ENCODE measurements at places on chromosomes 7 and 10.

DNA sequence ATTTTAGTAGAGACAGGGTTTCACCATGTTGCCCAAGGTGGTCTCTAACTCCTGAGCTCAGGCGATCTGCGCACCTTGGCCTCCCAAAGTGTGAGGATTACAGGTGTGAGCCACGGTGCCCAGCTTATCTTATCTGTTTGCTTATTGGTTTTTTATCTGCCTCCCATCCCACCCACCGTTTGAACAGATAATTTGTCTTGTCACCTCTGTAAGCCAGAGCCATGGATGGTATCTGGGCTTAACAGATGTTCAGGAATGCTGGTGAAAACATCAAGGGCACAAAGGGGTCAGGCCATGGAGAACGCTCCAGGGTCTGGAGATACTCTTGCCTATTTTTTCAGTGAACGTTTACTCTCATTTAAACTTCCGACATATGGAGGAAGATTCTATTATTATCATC is 12.0 kb upstream of the NDST2 start:
- no peak for DNase-seq

DNA sequence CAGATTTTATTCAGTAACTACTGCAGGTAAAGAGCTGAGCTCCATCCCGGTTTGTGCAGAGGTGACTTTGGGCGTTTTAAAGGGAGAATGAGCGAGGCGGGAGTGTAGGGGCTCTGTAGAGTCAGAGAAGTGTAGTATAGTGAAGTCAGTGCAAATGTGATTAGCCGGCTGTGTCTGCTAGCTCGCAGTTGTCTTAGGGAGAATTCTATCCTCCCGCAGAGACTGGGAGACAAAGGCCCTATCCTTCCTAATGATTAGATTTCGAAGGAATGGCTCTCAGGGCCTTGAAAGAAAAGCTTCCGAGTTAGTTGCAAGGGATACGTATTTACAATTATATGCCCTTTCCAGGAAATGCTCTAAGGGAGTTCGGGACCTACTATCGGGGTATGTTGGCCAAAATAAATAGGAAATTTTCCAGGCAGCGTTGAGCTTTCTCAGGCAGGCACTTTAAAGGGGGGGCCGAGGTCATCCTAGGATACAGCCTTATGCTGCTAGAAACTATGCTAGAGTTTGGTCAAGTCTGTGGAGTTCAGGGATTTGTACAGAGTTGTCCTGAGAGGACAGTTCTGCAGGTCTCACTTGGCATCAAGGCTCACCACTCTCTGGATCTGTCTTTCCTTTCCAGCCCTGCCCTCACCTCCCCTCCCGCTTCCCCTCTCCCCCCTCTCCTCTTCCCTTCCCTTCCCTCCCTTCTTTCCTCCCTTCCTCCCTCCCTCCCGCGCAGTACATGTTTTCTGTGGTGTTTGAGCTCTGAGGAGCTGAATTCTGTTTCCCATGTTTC is 825 bp downstream of the MRPL32 start:
- DNase-seq, result no peak

GRCh38 chr10:49595003-49595712 is 15.0 kb upstream of the SLC18A3 start:
- DNase-seq, result no peak

DNA sequence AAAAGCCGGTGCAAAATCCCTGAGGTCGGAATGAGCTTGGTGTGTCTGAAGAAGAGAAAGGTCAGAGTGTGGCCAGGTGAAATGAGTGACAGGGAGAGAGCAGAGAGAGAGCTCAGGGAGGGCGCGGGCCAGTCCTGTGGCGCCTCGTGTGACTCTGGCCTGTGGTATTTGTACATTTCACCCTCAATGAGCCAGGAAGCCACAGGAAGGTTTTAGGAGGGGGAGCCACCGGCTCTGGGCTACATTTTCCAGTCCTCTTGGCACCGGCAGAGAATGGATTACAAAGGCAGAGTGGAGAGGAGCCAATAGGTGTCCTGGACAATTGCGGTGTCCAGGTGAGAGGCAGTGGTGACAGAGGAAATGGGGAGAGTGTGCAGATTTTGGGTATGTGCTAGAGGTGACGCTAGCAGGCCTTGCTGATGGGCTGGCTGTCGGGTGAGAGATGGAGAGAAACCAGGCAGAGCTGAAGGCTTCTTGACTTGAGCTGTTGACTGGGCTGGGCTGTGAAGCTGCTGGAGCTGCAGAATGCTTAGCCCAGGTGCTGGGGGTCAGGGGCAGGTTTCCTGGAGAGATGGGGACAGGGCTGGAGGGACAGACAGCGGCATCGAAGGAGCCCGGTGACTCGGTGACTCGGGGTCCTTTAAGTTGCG is 38.1 kb downstream of the COL13A1 start:
- no peak for DNase-seq

- DNase-seq, result no peak
These were observed 26.3 kb upstream of the OSBPL3 start for GRCh38 chr7:25006276-25006675.

DNA sequence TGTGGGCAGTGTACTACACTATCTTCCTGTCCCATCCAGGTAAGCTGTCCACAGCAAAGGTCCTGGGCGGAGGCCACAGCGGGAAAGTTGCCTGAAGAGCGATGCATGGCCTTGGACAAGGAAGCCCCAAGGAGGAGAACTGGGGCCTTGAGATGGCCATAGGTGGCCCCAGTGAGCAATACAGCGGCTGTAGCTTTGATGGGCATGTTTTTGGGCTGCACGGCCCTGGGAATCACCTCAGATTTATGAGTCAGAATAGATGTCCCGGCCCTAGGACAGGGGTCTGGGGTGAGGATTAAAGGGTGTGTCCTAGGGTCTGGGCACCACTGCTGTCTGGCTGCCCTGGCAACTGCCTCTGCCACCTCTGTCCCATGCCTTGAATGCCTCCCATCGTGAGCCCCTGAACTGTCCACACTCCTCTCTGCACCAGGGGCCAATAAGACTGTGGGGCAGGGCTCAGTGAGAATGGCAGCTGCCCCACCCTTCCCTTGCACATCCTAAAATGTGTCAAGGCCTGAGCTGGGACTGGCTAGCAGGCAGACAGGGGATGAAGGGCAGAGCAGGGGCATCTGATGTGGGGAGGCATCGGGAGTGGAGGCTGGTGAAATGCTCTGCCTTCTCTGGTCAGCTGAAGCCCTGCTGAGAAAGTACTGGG is 9.4 kb upstream of the IRF5 start:
- no peak for DNase-seq
